ENCODE measurements at places on chromosomes 5 and 9.

GRCh38 chr5:197892-198489 is 6.7 kb downstream of the LRRC14B start:
- no peak for DNase-seq

DNA sequence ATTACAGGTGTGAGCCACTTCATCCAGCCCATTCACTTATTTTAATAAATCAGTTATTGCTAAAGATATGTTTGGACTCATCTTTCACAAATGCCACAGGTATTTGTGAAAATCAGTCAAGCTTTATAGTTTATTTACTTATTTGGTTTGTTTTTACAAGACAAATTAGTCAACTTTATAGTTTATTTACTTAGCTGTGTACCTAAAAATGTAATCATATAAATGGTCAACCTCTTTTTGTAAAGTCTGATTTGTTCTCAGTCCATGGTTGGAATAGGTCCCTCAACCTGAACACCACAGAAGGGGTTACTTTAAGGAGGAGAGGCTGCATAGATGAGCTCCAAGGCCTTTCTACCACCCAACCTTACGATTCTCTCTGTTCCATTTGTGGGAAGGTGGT is 80.2 kb downstream of the GNAQ start:
- no peak for DNase-seq

DNA sequence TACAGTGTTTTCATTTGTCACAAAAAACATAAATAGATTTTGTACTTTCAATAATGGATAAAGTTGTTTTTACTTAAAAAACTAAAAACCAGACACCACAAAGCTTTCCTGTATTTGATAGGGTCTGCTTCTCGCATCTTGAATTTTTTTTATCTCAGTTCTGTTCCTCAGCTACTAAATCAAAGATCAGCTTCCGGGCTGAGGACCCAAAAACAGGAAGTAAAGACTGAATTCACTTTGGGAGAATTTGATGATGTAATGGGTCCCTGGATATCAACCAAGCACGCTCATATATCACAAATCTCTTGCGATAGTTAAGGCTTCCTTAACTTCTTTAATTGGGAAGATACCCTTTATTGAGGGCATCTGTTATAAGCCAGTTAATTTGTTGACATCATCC is 24.1 kb downstream of the ITK start:
- no peak for DNase-seq

DNA sequence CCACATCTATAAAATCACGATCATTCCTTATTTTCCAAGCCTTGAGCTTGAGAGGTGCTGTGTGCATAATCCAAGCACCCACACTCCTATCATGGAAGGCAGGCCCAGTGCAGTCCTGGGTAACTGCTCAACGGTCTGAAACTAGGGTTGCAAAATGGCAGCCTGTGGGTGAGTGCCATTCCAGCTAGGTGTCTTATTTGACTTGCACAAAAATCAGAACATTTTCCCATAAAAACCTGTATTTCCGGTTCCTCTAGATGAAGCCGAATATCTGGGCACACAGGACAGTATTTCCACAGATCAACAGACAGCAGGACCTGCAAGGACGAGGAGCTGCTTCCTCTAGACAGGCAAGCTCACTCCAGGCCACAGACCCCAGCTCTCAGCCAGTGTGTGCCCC is 588.8 kb downstream of the BNC2 start:
- no peak for DNase-seq

DNA sequence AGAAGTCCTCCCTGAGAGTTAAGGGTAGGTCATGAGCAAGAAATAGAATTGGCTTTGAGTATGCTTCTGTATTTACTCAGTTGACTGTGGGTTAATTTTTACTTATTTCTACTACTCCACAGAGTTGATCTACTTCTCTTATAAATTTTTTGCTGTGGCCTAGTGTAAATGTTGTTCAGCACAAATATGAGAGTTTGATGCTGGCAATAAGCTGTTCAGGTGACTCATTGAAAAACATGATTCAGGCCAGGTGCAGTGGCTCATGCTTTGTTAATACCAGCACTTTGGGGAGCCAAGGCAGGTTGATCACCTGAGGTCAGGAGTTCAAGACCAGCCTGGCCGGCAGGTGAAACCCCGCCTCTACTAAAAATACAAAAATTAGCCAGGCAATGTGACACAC is 4.5 kb upstream of the CDK7 start:
- no peak for DNase-seq

GRCh38 chr9:107896544-107896943 is 407.0 kb upstream of the KLF4 start:
- no peak for DNase-seq

- no peak for DNase-seq
Observed at GRCh38 chr9:682633-683508, 158.6 kb upstream of the DMRT1 start.

DNA sequence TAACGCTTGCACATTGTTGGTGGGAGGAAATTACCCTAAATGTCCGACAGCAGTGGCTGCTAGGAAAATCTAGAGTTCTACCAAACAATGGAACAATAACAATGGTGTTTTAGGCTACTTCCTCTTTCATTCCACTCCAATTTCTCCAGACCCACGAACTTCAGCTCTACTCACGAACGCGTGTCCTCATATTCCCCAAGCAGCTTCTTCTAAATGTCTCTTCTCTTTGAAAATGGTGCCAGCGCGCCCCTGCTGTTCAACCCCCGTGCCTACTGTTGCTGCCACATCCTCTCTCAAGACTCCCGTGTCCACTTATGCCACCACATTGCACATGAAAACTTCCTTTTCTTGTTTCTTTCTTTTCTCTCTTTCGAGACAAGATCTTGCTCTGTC is 25.6 kb downstream of the OR2V2 start:
- peak; percentile 77 for DNase-seq

DNA sequence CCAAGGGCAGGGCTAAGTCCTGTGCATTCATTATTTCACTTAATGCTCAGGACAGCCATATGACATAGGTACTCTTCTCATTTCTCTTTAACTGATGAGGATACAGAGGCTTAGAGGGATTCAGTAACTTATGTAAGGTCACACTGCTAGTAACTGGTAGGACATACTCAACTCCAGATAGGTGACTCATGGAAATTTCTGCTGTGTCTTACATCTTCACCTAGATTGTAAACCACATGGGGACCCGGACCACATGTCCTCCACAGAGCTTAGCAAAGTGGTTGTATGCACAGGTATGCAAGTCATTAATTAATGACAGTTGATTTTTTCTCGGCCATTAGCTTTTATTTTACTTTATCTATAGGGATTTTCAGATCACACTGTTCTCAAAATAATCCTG is 29.3 kb downstream of the SLC1A1 start:
- no peak for DNase-seq

DNA sequence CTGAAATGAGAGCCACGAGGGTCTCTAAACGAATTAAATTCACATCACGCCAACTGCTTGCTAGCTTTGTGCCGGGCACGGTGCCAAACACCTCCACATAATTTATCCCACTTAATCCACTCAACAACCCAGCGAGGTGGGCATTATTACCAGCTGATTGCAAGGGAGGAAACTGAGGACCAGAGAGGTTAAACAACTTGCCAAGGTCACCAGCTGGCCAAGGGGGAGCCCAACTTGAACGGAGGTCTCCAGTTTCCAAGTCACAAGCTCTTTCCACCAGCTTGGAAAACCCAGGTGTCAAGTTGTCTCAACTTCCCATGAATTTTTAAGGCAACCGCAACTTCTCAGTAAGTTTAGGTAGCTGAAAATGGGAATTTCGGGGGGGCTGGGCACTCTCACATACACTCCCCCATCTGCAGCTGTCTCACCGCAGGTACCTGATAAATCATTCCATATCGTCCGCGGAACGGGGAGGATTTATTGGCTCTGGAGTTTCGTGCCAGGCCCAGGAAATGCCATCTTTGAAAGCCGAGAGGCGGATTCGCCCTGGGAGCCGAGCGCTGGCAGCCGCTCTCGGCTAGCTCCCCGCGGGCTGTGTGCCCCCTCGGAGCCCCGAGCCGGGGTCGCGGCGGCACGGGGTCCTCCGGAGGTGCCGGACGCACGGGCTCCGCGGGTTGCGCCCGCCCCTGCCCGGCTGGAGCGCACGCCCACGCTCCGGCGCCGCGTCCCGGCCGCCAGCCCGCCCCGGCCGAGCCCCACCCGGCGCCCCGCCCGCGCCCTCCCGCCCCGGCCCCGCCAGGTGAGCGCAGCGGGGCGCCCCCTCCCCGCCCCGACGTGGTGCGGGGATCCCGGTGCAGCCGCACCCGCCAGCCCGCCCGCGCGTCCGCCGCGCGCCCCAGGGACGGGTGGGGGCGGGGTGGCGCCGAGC is 617 bp downstream of the PTPN3 start:
- no peak for DNase-seq

GRCh38 chr5:140182075-140182711 is 7.2 kb downstream of the CYSTM1 start:
- DNase-seq = no peak

DNA sequence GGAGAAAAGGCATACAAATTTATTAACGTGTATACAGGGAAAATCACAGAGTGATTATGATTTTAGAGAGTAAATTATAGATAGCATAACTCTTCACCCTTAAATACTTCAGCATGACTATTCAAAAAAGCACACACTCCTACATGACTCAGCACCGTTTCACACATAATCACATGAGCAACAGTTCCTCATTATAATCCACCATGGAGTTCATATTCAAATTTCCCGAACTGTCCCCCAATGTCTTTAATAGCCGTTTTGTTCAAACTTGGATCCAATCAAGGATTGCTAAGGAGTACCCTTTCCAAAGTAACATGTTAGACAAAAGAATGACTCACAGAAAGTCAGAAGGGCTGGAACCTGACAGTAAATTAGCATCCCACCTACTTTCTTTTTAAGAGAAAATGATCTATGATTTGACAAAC is 32.1 kb downstream of the RAPGEF1 start:
- DNase-seq = no peak

DNA sequence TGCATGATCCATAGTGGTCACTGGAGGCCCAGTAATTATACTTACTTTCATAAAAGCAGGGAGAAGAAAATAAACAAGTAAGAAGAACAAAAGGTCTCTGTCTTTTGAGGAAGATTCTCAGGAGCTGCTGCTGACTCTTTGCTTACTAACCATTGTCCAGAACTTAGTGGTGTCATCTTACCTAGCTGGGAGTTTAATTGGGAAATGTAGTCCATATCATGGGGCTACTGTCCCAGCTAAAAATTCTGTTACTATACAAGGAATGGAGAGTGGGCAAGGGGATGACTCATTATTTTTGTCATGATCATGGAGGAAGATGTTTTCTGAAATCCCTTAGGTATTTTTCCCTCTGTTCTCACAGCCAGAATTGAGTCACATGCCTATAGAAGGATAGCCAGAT is 639.3 kb downstream of the MTRR start:
- no peak for DNase-seq

GRCh38 chr5:178142642-178143041 is 11.0 kb downstream of the NHP2 start:
- no peak for DNase-seq

GRCh38 chr9:69923972-69924371 is 103.4 kb downstream of the CFAP95 start:
- no peak for DNase-seq

DNA sequence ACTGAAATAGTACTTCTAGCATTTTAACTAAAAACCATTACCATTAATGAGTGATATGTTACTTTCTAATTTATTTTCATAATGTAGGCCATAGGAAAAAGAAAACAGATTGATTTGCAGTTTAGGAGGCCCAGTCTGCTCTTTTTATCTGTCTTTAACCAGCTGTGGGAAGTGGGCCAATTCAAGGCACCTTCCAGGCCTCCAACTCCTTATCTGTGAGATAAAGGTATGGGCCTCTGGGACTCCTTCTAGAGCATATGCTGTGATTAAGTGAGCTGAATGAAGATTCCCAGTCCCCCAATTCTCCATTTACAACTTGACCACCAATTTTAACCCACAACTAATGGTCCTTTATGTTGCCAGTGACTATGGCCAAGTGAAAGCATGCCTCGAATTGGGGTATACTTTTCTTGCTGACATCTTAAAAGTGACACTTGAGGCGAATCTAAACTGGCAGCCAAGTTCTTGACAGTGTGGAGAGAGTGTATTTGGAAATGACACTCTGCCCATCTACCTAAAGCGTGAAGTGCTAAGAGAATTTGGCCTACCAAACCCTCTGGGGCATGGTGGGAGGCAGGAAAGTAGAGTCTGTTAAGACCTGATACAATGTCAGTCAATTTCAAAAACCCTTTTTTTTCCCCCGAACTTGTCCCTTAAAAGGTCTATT is 88.3 kb downstream of the PIK3R1 start:
- DNase-seq = no peak

GRCh38 chr5:4156889-4157288 is 561.3 kb downstream of the IRX1 start:
- no peak for DNase-seq

GRCh38 chr5:3024554-3024953 is 273.1 kb upstream of the IRX2 start:
- no peak for DNase-seq

DNA sequence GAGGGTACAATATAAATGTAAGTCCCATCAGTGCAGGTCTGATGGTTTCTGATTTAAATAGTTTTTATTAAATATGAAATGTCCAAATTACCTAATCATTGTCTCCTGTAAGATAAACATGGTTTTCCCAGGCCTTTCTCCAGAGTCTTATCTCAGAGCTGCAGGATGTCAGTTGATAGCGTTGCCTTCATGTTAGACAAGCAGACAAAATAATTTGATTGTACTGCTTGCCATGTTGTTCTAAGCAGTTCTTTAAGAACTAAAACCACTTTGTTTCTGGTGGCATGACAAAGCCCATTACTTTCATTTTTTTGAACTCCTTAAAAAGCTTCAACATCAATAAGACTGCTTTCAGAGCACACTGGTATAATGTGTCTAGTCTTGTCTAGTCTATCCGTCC is 1073.5 kb downstream of the MAT2B start:
- DNase-seq = no peak

- DNase-seq = no peak
Observed at GRCh38 chr5:15243301-15244020, 256.5 kb upstream of the FBXL7 start.

GRCh38 chr9:92612292-92612691 is 57.6 kb downstream of the IPPK start:
- no peak for DNase-seq

GRCh38 chr5:164071671-164072070 is 566.3 kb downstream of the MAT2B start:
- no peak for DNase-seq
